ENCODE measurements at places on chromosomes 1 and 21.

- DNase-seq, result no peak
These were observed 72.0 kb downstream of the MAN1C1 start for GRCh38 chr1:25688390-25689119.

DNA sequence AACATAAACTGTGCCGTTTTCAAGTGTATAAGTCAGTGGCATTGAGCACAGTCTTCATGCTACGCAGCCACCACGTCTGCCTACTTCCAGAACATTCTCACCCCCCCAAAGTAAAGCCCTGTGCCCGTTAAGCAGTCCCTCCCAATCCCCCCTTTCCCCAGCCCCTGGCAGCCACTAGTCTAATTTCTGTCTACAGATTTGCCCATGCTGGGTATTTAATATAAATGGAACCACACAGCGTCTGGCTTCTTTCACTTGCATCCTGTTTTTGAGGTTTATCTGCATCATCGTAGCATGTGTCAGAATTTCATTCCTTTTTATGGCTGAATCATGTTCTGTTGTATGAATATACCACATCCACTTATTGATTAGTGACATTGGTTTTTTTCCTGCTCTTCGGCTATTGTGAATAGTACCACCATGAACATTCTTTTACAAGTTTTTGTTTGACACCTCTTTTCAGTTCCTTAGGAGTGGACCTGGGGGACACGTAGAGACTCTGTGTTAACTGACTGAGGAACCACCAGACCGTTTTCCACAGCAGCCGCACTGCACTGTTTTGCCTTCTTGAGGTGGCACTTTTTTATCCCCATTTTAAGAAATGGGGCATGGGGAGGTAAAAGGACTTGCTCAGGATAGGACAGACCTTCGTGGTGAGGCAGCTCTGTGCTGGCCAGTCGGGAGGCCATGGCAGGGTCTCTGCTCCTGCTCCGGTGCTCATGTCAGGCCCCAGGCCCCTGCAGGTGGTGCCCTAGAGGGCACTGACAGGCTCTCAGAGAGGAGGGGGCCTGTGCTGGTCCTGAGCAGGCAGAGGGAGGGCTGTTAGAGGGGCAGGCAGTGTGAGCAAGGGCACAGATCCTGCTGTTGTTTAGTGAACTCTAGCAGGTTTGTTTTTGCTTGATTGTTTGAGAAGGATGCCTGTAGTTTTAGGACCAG, 123.8 kb downstream of the PCBP3 start:
- DNase-seq, result no peak

DNA sequence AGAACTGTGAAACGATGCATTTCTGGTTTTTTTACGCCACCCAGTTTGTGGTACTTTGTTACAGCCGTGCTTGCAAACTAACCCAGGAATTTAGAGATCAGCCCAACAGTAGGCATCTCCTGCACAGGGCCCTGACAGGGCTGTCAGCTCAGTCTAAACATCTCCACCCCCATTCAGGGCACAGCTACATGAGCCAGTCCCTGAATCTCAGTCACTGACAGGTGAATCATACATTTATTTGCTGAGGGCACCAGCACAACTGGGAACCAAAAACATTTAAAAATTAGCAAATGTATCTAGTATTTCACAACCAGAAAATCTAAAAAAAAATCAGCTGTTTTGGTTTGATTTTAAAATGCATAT, 30.7 kb downstream of the PRDX6 start:
- DNase-seq, result no peak

DNA sequence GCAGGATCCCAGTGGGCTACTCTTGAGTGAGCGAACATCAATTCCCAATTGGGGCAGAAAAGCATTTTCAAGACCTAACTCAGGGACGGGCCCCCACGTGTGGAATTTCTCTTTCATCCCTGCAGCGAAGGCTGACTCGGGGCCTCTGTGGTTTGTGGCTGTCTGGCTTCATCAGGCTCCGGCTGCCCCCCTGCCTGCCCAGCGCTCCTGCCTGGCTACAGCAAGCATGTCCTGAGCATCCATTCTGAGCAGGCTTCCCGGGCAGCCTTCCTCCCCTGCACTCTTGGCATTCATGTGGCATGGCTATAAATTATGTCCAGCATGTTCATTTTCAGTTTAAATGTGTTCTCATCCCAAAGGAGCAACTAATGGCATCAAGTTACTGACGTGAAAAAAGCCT, 588.1 kb downstream of the KIF26B start:
- DNase-seq, result peak; percentile 2

GRCh38 chr1:87833166-87833565, 504.5 kb downstream of the LMO4 start:
- DNase-seq, result no peak

- no peak for DNase-seq
These were observed 1.0 kb downstream of the ANKRD65 start for GRCh38 chr1:1419813-1420653.

DNA sequence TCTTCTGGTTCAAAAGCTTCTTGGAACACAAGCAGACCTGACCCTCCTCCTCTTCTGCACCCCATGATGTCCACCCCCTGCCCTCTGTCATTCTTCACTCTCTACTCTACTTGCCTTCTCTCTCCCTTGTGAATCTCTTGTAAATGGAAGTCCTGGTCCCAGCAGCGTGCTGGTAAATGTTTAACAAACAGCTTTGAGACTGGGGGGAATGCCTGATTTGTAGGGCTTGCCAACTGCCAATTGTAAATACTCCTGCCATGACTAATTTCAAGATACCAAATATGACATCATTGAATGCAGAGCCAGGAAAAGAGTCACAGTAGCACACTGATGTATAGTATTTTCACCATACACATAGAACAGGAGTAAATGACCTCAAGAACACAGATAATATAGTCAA, 40.9 kb upstream of the LRRN2 start:
- DNase-seq, result no peak

DNA sequence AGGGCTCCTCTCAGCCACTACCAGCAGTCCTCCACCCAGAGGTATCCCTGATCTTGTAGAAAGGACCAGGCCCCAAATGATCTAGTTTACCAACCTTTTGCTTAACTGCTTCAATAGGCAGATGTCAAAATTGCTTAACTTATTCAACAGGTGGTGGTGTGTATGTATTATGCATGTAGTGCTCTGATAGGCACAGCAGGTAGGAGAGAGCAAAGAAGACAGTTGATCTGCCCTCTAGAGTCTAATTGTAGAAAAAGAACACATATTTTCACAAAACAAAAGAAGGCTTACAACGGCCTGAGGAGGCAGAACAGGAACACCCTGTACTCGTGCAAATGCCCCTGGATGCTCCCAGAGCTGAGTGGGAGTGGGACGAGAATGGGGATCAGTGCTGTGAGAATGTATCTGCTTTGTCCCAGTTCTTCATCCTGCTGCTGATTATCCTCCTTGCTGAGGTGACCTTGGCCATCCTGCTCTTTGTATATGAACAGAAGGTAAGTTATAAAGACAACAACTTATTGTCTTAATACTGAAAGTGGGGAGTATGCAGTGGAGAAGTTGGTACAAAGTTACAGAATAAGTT, 21.1 kb downstream of the CD53 start:
- no peak for DNase-seq

DNA sequence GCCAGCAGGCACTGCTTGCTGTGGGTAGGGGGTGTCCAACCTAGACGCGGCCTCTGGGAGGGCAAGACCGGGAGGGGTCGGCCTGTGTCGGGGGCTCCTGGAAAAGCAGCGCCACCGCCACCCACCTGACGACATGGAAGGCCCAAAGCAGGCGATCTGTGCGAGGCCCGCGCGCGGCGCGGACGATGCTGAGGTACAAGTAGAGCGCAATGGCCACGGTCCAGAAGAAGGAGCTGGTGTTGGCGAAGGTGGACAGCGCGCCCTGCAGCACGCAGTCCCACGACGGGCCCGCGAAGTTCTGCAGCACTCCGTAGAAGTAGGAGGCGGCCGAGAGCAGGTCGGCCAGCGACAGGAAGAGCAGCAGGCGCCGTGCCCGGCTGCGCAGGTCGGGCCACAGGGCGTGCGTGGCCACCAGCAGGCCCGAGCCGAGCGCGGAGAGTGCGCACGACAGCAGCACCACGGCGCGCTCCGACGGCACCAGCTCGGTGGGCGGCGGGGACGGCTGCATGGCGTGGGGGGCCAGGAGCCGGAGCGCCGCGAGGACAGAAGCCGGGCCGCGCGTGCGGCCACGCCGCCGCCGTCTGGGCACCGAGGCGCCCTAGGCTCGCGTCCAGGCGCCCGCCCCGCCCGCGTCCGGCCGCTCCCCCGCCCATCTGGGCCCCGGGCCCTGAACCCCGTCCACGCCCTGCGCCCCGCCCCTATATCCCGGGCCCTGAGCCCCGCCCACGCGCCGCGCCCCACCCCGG, at the start of gene GPR157:
Gene GPR157, minus strand, starts transcription at position 583 of the 746 bp plus-strand sequence. Its CDS starts 75 bp downstream, at position 508.
- DNase-seq, result no peak

GRCh38 chr1:171424494-171424893, 60.8 kb upstream of the PRRC2C start:
- no peak for DNase-seq

DNA sequence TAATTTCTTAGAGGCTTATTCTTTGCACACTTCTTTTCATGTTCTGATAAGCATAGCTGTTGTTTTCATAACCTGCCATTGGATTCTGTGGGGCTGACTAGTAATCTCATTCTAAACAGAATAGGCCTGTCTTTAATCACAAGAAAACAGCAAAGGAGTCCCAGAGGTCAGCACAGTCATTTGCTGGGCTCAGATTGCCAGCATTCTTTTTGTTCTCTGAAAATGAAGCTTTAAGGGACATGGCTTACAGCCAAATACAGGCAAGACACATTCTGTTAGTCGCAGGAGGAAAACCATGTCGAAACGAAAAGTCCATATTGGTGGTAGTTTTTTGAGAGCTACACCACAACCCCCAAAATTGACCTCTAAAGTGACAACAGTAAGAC, 75.0 kb downstream of the MRPS6 start:
- no peak for DNase-seq

GRCh38 chr1:9400425-9401079, 107.9 kb downstream of the SPSB1 start:
- no peak for DNase-seq

DNA sequence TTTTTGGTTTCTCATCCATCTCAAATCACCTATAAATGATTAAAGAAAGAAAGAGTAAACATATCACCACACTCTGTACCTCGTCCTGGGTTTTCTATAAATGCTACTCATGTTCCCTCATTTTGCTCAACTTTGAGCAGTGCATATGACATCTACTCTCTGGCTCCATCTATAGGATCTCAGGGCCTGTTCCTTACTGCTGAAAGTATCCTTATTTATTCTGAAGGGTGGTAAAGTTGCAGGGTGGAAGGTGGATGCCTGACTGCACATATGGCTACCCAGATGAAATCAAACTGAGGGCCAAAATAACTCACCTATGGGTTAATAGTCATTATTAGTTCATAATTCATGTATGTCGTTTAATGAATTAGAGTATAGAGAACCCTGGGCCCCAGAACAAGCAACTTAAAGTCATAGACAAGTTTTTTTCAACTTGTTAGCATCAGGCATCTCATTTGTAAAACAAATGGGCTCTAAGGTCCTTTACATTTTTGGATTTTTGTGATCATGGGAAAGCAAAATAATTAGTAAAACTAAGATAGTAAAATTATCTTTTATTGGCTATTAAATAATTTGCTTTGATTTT, 46.5 kb downstream of the NCF2 start:
- DNase-seq, result no peak

DNA sequence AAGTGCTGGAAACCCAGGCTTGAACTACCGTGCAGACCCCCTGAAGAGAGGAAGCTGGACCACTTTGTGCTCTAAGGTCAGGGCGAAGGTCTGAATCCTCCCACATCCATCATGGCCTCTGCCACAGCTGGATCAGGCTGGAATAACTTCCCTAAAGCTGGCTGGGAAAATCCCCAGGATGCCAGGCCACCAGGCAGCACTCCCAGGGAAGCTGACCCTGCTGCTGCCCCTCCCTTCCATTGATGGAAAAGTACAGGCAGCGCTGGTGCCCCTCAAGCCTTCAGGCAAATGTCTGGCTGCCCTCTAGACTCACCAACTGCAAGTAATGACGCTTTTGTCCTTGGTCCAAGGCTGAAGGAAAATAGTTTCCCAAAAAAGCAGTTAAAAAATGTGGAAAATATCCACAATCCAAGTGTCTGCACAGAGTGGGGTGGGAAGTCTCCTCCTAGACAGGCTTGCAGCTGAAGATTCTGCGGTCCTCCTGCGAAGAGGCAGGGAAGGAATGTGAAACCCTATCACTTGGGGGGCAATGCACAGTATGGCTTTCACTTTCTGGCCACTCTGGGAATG, 39.9 kb upstream of the TSPAN2 start:
- no peak for DNase-seq
